ENCODE measurements at places on chromosomes 2 and 18. TPM values are rescaled to one million over a fixed set of nuclear protein-coding genes. Genes with fewer than 3 reads are reported as not detected.

GRCh38 chr2:186263673-186264250 is 222.3 kb upstream of the ZC3H15 start:
- no peaks in the 10 kb centered on the region for H3K4me1 ChIP-seq
- no peaks in the 10 kb centered on the region for H3K27me3 ChIP-seq
- no peak overlapping the region for H3K27ac ChIP-seq
- DNase-seq: no peak
- no peak overlapping the region for H3K4me3 ChIP-seq

DNA sequence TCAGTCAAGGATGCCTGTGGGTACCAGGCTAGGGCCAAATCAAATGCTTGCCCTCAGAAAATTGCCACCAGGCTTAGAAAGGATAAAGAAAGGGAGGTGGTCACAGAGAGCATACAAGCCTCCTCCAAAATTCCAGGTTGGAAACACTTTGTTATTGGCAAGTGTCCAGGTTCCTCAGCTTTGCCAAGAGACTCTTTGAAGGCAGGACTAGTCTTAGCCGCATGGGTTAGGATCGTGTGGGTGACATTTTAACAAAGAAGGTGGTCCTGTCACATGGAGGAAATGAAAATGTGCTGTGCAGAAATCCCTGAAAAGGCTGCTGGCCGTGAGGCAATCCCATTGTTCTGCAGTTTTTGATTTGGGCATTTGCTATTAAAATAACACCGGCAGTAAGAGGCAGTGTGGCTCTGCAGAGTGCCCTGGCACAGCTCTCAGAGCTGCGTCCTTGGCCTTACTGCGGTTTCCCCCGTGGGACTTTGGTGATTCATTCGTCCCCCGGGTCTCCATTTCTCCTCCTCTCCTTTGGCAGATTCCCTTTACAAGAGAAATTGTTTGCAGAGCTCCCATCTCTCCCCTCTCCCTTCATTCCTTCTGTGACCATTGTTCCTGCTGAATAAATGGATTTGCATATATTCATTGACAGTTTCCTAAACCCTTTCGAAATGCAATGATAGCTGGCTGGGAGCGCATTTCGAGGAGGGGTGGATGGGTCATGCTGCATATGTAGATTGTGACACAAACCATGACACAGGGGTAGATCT is 187.3 kb downstream of the VAPA start:
- H3K36me3 ChIP-seq: no peaks in the 10 kb centered on the region
- H3K4me1 ChIP-seq: no peaks in the 10 kb centered on the region
- H3K27me3 ChIP-seq: no peaks in the 10 kb centered on the region
- no peak overlapping the region for H3K4me3 ChIP-seq
- DNase-seq: no peak

DNA sequence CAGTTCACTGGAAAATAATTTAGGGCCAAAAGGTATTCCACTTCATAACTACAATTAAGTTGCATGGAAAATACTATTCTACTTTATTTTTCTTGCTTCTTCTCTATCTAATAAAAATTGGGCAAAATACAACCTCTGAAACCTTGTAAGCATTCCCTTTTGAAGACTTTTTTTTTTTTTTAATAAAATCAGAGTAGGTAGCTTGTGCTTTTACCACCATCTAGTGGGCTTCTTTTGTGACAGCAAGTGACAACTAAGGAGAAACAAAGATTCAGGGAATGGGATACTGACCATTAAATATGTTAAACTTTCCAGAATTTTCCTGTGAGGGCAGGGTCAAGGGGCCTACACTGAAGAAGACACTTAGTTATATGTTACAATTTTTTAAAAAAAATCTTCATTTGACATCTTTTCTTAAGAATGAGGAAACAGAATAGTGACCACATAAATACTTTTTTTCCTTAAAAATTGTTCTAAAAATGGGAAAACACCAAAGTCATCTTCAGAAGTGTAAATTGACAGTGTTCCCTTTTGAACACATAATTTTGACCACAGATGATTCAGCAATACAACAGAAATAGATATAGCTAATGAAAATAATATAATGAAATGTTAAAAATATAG is 1183.2 kb upstream of the ACVR2A start:
- no peaks in the 10 kb centered on the region for H3K27me3 ChIP-seq
- no peak for DNase-seq
- H3K27ac ChIP-seq: no peak overlapping the region
- H3K4me1 ChIP-seq: no peaks in the 10 kb centered on the region
- no peaks in the 10 kb centered on the region for H3K36me3 ChIP-seq

GRCh38 chr2:231732604-231733003 is 24.3 kb downstream of the PTMA start:
- peaks cover 34% of the 10 kb centered on the region for H3K36me3 ChIP-seq
- no peak overlapping the region for H3K4me3 ChIP-seq
- no peak overlapping the region for H3K27ac ChIP-seq

DNA sequence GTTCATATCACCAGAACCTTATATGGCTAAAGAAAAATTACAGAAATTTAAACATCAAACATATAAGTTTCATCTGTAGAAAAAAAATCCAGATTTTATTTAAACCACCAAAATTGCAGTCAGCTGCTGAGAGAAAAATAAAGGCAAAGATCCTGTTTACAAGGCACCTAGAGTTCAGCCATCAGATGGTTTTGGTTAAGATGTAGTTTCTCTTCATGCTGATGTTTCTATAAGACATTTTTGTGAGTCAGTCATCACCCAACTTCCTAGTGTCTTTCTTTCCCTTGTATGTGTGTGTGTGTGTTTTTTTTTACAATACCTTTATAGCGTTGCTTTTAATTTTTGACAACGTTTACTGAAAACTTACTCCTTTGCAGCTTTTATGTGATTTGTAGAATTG is 26.1 kb upstream of the MMADHC start:
- no peak for DNase-seq
- no peak overlapping the region for H3K27ac ChIP-seq
- no peaks in the 10 kb centered on the region for H3K36me3 ChIP-seq
- peaks cover 2% of the 10 kb centered on the region for H3K27me3 ChIP-seq
- H3K4me1 ChIP-seq: no peaks in the 10 kb centered on the region

DNA sequence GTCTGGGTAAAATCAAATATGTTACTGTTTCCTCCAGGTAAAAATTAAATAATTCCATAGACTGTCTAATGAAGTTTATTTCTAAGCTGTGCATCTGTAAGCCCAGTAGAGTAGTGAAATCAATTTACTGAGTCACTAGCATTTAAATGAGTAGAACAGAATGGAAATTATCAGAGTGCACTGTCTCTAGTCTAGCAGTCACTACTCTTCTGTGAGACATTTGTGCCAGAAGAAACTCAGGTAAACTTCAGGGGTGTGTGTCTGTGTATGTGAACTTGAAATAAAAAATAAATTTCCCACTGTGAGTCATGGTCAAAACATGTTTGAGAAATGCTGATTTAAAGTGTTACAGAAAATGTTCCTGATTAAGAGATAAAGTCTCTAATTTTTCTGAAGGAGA is 146.4 kb downstream of the RIF1 start:
- DNase-seq: no peak
- no peaks in the 10 kb centered on the region for H3K36me3 ChIP-seq
- H3K4me3 ChIP-seq: no peak overlapping the region
- H3K4me1 ChIP-seq: no peaks in the 10 kb centered on the region
- H3K27ac ChIP-seq: no peak overlapping the region

- DNase-seq: no peak
- no peak overlapping the region for H3K4me3 ChIP-seq
- H3K36me3 ChIP-seq: no peaks in the 10 kb centered on the region
- no peaks in the 10 kb centered on the region for H3K27me3 ChIP-seq
- no peaks in the 10 kb centered on the region for H3K4me1 ChIP-seq
These were observed 841.6 kb downstream of the TRIB2 start for GRCh38 chr2:13558368-13558767.

DNA sequence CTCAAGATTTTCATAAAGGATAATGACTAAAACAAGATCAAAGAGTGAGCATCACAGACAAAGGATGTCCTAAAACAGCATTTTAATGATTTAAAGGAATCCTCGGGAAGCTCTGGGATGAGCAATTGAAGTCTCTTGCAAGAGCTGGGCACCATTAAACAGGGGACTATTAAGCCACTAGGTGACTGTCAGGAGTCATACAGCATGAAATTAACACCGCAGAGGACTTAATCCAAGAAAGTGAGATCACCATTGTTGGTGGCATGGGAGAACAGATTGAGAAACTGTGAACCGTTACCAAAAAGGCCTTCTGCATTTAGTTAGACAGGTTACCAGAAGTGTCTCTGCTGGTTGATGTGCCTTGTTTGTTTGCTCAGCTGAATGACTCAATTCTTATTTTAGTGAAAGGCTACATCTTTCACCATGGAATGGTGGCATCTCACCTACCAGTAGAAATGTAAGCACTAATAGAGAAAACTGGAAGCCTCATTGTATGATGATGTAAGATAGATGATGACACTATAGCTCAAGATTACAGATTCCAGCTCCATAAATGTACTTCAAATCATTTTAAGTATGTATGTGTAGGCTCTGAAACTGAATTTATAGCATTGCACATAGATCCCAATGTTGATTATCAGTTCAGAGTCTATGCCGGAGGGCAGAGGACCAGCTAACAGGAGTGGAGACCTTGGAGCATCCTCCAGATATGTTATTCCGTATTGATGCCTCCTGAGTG is 427.6 kb downstream of the SUCLG1 start:
- no peak overlapping the region for H3K27ac ChIP-seq
- no peak for DNase-seq
- no peaks in the 10 kb centered on the region for H3K4me1 ChIP-seq
- no peaks in the 10 kb centered on the region for H3K27me3 ChIP-seq
- H3K36me3 ChIP-seq: no peaks in the 10 kb centered on the region

GRCh38 chr2:20568501-20569463 is 82.1 kb downstream of the HS1BP3 start:
- no peak overlapping the region for H3K27ac ChIP-seq
- no peaks in the 10 kb centered on the region for H3K27me3 ChIP-seq
- no peaks in the 10 kb centered on the region for H3K4me1 ChIP-seq
- no peak for DNase-seq
- no peaks in the 10 kb centered on the region for H3K36me3 ChIP-seq

Gene CDH20
- total RNA-seq: not detected

Gene RIT2
- total RNA-seq: not detected

Gene SLC30A3
- 0.06 TPM for total RNA-seq

Gene MRO
- not detected for total RNA-seq

Gene ZC3H8
- total RNA-seq: 16.3 TPM

Gene LRP1B
- not detected for total RNA-seq

Gene CNDP1
- not detected for total RNA-seq

Gene MAB21L4
- not detected for total RNA-seq

Gene EPB41L5
- total RNA-seq: 5.6 TPM
